ENCODE measurements at places on chromosomes 11 and 22.

DNA sequence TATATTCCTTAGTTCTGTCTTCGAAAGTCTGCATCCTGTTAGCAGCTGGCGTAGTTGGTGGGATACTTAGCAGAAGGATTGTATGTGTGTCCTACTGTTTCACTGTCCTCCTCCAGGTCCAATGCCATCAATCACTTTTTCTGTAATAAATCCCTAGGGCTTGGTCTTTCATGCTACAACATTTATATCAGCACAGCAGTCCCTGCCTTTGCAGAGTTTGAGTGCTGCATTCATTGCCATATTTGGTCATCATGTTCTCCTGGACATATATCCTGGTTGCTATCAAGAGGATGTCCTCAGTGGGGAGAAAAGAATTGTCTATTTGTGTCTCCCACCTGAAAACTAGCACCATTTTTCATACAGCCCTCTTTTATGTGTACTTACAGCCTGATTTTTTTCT, 67.0 kb downstream of the OR5AK2 start:
- no peak for DNase-seq

- no peak for DNase-seq
Measured at GRCh38 chr11:28759311-28759710, 651.1 kb downstream of the METTL15 start.

- DNase-seq: peak; percentile 56
Measured at GRCh38 chr11:95996621-95997235, 72.8 kb upstream of the MTMR2 start.

- no peak for DNase-seq
Measured at GRCh38 chr11:69475866-69476471, 5.5 kb upstream of the LINC01488 start.

- DNase-seq: no peak
Measured at GRCh38 chr22:26168939-26169314, 335 bp upstream of the SEZ6L start.

- DNase-seq: no peak
Measured at GRCh38 chr11:86255896-86256295, 11.3 kb downstream of the EED start.

- DNase-seq: no peak
Measured at GRCh38 chr22:50151571-50152537, 18.7 kb upstream of the PANX2 start.

DNA sequence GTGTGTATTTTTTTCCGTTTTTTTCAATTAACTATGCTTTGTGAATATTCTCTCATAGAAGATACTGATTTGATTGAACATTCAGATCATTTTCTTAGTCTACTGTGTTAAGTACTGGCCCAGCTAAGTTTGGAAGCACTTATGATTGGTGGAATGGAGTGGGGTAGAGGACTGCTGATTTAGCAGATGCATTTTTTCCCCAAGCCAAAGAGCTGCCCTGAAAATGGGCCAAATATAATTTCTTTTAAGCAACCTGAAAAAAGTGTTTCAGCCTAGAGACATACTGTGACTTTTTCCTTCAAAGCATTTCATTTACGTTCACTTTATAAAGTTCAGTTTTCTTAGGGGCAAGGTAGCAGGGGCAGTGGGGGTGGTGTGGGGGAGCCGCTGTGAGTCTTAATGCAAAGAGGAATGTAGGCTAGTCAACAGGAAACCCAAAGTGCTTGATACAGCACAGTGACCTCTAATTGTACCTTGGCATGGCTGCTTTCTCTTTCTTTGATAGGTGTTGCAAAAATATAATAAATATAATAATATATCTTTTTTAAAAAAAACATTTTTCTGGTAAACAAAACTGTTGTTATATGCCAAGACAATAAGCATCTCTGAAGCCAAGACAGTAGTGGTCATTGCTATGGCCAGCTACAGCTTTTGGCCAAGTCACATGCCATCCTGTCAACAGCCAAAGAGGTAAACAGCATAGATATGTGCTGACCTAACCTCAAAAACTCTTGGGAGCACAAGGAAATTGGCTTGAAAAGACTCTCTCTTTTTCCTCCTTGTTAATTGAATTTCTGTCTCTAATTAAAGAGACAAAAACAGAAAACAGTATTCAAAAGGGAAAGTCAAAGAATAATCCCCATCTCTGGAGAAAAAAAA, 58.8 kb downstream of the LIF start:
- no peak for DNase-seq

GRCh38 chr11:35546317-35546716, 20.9 kb upstream of the PAMR1 start:
- DNase-seq: no peak

DNA sequence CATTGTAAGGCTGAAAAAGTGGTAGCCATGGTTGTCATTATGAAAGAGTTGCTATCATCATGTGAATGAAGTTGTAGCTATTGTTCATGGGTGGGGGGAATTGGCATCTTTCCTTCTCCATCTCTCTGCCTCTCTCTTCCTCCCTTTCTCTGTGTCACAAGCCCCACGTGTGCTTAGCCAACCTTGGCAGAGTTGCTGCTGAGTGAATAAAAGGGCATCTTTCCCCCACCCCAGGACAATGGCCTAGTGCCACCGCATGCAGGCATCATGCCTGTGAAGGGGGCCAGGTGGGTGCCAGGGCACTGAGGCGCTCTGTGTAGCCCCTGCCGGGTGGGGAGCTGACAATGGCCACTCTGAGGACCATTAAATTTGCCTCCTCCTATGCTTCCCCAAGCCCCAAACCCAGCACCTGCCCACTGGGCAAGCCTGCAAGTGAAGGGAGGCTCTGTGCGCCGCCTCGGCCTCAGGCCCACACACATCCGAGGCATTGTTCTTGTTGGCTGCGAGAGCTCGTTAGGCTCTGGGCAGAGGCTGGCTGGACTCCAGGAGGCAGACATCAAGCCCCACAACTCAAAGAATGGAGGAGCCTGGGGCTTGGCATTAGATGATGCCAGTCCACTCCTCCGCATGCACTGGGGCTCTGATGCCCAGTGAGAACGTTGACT, 103.9 kb downstream of the SEZ6L start:
- DNase-seq: no peak

DNA sequence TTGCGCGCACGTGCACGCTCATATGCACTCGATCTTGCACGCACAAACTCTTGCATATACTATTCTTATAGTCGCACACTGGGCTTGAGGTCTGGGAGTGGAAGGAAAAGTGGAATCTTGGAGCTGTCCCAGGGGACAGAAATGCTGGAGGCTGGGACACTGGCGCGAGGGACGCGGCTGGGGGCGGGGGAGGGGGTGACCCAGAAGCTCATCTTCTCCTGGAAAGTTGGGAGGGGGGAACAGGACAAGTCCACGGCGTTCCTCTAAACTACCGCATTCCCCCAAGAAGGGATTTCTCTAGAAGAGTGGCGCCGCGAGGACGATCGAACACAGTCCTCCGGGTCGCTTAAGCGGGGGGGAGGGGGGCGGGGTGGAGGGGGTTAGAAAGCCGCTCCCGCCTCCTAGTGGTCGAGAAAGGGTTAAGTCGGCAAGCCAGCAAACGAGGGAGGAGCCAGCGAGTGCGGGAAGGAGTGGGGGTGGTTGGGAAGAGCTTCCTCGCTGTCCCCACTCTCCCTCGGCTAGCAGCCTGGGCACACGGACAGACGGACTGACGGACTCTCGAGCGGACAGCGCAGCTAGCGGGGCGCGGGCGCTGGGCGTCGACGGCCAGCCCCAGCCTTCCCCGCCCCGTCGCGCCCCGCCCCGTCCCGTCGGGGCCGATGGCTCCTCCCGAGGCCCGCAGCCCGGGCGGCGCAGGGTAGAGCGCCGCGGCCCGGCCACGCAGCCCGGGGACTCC, at the start of gene RTN4RL2:
RTN4RL2 (plus strand) TSS at position 507 of the 736 bp plus-strand sequence. CDS start 338 bp downstream, outside the sequence.
- DNase-seq: no peak

GRCh38 chr11:71102251-71102995, 150.0 kb downstream of the SHANK2 start:
- no peak for DNase-seq

GRCh38 chr22:41511521-41511968, 32.7 kb downstream of the POLR3H start:
- DNase-seq: no peak

DNA sequence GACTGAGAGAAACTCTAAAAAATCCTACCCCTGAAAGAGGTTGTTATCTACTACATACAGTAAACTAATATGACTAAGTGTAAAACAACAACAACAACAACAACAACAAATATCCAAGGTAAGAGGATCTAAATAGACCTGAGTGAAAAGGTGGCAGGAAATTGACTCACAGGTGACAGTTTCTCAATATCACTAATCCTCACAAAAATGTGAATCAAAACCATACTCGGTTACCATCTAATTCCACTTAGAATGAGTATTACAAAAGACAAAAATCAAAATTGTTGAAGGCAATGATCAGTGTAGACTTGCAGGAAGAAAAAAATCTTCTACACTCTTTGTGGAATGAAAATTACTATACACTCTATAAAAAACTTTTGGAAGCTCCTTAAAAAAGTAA, 17.5 kb downstream of the RGL4 start:
- DNase-seq: no peak

GRCh38 chr11:107282195-107282594, 175.4 kb downstream of the CWF19L2 start:
- no peak for DNase-seq

- DNase-seq: peak; percentile 100
Measured at GRCh38 chr11:62841361-62842170, 2.2 kb upstream of the WDR74 start.

- no peak for DNase-seq
Measured at GRCh38 chr11:78281511-78281910, 92.8 kb downstream of the USP35 start.

DNA sequence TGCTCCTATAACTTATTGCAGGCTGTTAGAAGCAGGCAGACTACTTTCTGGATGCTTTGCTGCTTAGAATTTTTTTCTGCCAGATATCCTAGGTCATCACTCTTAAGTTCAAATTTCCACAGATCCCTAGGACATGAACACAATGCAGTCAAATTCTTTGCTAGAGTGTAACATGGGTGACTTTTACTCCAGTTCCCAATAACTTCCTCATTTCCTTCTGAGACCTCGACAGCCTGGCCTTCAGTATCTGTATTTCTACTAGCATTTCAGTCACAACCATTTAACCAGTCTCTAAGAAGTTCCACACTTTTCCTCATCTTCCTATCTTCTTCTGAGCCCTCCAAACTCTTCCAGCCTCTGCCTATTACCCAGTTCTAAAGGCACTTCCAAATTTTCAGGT, 60.4 kb upstream of the ZBED5 start:
- no peak for DNase-seq

GRCh38 chr11:86108191-86108590, 39.3 kb upstream of the PICALM start:
- no peak for DNase-seq

- DNase-seq: no peak
Measured at GRCh38 chr11:64233913-64234586, at the start of gene VEGFB. Gene VEGFB (plus strand): TSS chr11:64234584. CDS start chr11:64234834, 250 bp downstream.

DNA sequence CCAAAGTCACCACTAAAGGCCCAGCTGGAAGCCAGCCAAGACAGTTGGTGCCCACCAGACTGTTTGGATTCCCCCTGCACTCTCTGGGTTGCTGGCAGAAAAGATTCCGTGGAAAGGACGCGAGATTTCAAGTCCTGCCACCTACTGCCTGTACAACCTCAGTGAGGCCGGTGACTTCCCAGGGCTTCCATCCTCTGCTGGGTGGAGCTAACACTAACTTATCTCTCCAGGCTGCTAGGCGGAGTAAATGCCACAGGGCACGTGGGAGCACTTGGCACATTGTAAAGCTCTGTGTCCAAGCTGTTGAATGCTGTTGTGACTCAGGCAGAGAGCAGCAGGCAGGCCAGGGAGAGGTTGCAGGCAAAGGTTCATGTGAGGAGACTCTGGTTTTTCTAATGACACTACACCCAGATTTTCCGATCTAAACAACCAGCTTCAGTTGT, 50.9 kb upstream of the CDON start:
- DNase-seq: peak; percentile 72

DNA sequence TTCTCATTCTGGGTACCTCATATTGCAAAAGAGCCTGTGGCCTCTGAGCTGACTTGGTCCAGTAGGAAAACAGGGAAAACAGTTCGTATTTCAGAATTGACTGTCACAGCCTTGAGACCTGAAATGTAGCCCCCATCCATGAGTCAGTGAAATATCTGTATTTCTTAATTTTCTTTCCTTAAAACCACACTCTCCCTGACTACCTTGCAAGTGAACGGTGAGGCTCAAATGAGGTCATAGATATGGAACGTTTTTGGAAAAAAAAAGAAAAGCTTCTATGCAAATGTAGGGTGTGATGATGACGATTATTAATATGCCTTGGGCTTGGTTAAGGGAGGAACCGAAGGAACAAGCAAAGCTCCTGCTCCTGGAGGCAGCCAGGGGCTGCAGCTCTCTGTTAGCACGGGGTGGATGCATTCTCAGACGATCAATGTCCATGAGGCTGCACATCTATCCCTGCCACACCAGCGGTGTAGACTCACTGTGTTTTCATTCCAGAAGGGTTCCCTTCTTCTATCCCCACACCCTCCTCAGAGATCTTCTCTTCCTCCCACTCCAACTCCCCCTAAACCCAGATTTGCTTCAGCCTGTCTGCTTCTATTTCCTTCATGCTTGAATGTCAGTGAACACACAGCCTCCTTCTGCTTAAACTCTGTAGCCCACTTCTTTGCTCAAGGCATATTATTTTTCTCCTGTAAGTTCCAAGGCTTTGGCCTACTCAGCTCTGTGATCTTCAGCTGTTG, 29.2 kb upstream of the SCN3B start:
- no peak for DNase-seq

GRCh38 chr22:30892286-30892685, 76.3 kb downstream of the MORC2 start:
- DNase-seq: no peak

GRCh38 chr22:45843031-45843430, 133.9 kb downstream of the WNT7B start:
- no peak for DNase-seq

DNA sequence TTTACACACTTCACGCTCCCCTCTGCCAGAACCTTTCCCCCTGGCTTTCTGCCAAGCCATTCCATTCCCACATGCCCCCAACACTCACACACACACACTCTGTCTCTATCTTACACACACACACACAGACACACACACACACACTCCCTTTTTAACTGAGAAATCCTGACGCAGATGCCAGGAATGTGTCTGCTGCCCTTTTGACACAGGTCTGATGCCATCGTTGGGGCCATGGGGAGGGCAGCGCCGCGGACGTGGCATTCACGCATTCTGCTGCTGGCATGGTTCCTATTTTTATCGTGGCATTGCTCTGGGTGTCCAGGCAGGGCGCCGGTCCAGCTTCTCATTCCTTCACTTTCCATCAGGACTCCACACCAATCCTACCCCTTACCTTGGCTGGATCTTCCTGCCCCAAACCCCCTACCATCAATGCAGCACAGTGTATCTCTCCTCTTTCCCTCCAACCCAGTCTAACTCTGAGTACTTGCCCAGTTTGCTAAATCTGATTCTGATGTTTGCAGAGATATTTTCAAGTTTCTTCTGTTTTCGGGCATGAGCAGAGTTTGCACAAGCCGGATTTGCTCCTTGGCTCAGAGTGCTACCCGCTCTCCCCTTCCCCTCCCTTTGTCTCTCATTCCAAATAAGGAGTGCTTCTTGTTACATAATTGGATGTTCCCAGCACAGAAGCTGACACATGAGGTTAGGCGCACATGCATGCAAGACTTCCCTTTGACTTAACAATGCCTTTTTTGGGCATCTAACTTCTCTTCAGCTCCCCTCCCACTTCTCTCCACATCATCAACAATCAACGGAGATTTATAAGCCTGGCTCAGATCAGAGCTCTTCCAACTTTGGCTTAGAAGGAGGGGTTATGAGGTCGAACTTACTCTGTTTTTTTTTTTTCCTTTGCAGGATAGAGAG, 18.8 kb downstream of the SNX19 start:
- DNase-seq: peak; percentile 85

- DNase-seq: no peak
Measured at GRCh38 chr11:127338380-127339259, 338.1 kb upstream of the KIRREL3 start.

All from fibroblast of skin of left biceps (primary cell).